NCI-H187 treated with DMSO at 0.1 percent for 48 hours (cell line): ENCODE measurements at places on chromosomes 6 and 20.

DNA sequence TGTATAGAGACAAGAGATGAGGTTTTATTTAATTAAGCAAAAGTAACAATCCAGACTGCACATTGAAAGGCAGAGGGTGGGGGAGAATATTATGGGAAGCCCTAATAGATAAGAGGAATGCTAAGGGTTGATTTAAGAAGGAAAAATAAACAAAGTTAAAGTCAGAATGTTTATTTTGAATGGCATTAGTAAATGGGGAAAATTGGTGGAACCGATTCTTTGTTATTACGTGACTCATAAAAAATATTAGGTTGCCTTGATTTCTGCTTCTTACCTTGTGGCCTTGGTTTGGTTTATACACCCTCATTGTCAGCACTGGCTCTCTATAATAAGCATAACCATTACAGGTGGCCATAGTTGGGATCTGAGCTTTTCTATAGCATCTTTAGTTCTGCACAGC is 674.8 kb upstream of the CITED2 start:
- DNase-seq, result no peak

DNA sequence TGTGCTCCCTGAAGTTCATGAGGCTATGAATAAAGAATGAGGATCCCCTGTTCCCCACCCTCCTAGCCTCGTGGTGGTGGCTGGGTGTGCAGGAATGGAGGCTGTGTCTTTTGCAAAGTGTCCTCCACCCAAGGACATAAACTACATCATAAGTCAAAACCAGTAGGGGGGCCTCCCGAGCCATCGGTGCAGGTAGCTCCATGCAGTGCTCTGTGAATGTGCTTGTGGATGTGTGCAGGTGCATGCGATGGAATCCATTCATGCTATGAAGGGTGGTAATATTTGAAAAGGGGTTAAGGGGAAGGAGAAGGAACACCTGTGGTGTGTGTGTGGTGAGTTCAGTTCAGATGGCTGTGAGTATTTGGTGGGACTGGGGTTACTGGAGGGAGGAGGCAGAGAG is 197.3 kb downstream of the NRN1 start:
- no peak for DNase-seq

DNA sequence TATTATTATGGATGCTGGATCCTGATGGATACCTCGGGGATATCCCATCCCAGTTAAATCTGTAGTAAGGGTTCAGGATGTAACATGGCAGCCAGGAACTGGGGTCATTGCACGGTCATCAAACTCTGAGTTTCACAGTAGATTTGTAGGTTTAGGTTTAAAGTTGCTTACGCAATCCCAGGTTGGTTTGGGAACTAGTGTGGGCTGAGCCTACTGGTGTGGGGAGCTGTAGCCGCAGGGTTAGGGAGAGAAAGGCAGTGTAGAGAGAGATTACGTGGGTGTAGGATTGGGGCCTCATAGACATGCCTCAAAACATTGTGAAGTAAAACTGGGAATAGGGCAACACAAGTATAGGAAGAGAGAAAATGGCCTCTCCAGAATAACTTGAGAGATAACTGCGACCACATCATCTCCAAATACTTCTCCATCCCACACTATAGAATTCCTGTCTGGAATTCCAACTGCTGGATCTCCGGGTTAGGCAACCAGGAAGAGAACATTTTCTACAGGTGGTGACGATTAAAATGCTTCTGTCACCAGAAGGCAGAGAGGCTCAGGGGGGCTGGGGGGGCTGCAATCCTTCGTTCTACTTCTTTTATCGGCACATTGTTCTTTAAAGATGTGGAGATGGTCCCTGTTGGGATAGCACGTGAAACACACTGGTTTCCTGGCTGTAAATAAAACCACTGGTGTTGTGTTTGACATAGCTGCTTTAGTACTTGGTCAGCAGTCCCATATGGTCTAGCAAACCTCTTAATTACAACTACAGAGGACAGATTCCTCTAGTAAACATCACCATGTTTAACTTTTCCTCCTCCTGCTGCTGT is 44.9 kb upstream of the TMEM170B start:
- no peak for DNase-seq

- no peak for DNase-seq
Measured at GRCh38 chr6:129710450-129711270, 683 bp upstream of the ARHGAP18 start.

- no peak for DNase-seq
Measured at GRCh38 chr6:80434691-80435350, 328.4 kb downstream of the BCKDHB start.

GRCh38 chr6:24710519-24711303 is 8.2 kb downstream of the C6orf62 start:
- no peak for DNase-seq

DNA sequence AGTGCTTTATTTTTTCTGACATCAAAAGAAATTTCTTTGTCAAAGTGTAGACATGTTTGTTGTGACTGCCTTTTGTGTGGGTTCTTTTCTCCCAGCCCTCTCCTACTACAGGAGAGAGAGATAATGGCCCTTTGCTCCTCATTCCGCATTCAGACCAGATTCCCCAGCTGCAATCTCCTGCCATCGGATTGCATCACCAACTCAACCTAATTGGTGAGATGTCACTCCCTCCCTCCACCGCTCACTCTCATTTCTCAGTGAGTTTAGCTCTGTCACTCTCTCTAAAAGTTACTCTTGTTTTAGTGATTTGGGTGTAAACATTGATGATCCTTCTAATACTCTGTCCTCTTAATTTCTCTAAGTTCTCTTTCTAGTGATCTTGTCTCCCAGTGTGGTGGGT is 22.7 kb downstream of the UTRN start:
- no peak for DNase-seq

DNA sequence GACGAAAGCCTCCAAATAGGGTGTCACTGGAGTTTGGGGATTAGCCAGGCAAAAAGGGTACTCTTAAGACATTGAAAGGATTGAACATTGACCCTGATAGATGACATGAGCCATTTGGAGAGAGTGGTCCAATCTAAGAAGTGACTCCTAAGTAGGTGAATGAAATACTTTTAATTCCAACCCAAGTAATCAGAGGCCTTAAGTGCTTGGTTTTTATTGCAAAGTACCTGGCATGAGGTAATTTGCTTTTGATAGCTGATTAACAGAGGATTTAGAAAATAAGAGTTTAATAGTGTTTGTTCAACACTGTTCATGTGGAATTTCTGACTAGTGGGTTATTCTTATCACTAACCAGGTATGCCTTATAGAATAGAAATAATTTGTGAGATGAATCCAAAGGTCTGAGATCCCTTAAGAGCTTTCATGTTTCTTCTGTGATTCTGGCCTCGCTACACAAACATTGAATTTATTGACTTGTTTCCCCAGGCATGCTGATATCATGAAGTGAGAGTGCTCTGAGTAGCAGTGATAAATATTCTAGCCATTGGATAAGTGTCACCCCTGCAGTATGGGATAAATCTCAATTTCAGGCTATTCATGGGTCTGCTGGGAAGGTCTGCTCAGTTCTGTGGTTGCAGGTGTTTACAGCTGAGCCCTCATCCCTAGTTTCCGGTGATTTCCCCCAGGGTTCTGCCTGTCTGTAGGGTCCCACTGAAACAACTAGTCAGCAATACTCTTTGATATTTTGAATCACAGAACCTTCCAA is 6.5 kb downstream of the NCOA7 start:
- DNase-seq, result no peak

DNA sequence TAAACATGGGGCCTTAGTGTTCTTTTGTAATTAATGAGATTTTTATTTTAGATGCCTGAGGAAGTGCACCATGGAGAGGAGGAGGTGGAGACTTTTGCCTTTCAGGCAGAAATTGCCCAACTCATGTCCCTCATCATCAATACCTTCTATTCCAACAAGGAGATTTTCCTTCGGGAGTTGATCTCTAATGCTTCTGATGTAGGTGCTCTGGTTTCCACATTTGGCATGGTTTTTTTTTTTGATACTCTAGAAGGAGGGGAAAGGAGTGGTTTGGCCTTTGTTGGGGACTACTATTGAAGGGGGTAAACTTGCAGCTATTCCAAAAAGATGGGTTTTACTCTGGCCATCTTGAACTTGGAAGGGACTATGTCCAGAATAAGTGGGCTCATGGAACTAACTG is 1.7 kb downstream of the HSP90AB1 start:
- no peak for DNase-seq

DNA sequence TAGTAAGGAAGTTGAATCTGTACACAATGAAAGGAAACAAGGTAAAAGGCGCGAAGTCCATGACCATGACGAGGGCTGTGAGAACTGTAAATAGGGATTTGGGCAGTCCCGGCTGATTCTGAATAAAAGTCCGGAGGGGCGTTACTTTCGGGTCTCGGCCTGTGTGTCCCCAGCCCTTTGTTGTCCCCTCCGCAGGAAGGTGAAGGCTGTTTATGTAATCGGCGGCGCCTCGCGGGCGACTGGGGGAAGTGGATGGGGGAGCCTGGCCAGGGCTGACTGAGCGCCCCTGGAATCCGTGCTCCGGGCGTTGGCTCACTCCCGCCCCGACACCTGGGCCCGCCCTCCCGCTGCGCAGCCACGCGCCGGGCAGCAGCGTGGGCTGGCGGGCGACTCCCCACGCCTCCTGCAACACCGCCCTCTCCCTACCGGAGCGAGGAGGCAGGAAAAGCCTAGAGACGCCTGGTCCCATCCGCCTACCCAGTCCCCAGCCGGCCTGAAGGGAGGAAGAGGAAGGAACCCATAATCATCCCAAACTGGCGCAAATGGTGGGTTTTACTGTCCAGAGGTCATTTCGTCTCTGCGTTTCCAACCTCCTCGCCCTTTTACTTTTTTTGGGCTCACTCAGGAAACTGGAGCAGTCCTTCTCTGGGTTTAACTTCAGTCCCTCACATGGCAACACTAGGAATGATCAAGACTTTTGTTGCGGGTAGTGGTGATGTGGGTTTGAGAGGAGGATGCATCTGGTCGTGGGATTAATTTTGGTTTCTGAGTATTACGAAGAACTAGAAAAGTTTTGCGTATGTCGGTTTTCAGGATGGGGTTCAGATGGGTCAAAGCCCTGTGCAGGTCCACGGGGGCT is 12.1 kb downstream of the TRIM31 start:
- DNase-seq, result no peak

- no peak for DNase-seq
Measured at GRCh38 chr6:114467931-114468330, 125.1 kb upstream of the HS3ST5 start.

GRCh38 chr6:161056451-161056850 is 64.9 kb downstream of the MAP3K4 start:
- no peak for DNase-seq

DNA sequence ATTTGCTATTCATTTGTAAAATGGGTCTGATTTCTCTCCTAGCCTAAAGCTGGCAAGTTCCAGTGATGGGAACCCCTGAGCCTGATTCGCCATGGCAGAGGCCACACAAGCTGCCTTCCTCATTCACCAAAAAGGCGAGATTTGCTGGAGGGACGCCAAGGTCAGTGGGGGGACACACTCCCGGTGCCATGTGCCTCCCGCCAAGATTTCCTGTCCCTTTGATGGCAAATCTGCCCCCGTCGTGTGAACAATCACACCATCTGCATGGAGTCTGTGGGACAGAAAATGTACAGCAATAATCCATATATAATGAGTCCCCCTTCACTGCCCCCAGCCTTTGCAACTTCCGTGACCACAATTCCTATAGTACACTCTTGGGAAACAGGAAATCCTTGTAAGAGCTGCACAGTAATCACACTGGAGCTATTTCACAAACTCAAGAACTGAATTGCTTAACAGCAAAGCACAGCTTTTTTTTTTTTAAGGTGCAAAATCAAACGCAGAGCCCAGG is 15.7 kb upstream of the IGF2R start:
- no peak for DNase-seq

GRCh38 chr6:5622276-5623005 is 361.1 kb downstream of the FARS2 start:
- no peak for DNase-seq
